ENCODE measurements at places on chromosomes 6 and 20.

GRCh38 chr6:36633915-36634314 is 39.8 kb downstream of the SRSF3 start:
- DNase-seq = no peak

DNA sequence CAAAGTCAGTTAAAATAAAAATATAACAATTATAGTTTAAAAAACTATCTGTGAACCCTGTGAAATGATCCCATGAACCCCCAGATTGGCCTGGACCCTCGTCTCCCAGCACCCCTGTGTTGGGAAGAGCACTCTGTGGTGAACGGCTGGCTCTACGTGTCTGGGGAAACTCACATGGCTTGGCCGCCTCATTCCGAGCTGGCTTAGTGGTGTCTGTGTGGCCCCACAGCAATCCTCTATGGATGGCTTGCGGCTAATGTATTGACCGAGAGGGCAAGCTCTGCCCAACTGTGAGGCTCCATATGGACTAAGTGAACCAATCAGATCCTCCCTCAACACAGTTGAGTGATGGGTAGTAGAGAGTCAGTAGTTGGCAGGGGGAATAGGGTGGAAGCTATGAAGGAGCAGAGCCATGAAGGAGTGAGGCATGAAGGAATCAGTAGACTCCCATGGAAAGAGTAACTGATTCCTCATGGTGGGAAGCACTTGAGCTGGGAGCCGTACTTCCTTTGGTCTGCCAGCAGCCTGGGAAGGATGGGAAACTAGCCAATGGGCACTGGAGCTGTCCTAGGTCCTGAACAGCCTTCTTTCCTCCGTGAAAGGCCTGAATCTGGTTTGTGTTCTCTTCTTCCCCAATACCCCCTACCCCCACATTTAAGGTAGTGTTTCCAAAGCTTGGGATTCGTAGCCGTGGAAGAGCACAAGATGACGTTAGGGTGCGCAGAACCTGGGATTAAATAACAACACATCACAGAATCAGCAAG is 21.6 kb upstream of the ZNF831 start:
- no peak for DNase-seq

DNA sequence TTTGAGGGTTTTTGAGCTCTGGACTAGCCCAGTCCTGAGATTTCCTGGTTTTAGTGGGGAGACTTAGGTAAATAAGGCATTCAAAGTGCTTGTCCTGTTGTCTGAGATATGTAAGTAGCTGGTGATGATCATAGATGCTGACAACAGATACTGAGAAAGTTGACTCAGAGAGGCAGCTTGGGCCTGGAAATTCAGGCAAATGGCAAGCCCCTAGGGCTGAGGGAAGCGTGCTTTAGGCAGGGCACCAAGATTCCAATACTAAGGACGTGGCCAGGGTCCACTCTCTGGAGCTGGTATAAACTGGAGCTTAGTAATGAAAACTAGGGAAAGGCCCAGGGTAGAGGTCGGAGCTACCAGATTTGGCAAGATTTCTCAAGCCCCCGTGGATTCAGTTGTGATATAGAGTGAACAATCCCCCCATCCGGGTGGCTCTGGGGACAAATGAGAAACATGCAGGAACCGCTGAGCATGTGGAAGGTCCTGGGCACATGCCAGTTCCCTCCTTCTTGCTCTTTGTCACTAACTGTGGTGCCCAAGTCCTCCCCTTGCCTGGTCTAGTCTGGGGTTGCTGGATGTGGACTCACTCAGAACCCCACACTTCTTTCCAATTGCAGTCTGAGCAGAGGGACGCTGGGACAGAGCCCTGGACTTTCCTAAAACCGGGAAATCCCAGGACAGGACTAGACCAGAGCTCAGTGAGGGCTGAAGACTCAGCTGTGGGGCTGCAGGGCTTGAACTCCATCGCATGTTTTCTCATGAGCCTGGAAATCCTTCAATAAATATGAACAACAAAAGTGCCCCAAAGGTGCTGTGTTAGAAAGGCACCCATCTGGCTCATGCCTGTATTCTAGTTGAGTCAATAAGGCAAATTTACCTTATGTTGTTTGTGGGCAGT is 10.3 kb downstream of the SLC22A3 start:
- DNase-seq = no peak

- DNase-seq = no peak
Measured at GRCh38 chr20:45340951-45341350, 7.3 kb downstream of the SDC4 start.

GRCh38 chr20:39568109-39568508 is 606.0 kb downstream of the DHX35 start:
- DNase-seq = no peak

GRCh38 chr6:144688713-144689112 is 403.6 kb downstream of the UTRN start:
- DNase-seq = no peak

DNA sequence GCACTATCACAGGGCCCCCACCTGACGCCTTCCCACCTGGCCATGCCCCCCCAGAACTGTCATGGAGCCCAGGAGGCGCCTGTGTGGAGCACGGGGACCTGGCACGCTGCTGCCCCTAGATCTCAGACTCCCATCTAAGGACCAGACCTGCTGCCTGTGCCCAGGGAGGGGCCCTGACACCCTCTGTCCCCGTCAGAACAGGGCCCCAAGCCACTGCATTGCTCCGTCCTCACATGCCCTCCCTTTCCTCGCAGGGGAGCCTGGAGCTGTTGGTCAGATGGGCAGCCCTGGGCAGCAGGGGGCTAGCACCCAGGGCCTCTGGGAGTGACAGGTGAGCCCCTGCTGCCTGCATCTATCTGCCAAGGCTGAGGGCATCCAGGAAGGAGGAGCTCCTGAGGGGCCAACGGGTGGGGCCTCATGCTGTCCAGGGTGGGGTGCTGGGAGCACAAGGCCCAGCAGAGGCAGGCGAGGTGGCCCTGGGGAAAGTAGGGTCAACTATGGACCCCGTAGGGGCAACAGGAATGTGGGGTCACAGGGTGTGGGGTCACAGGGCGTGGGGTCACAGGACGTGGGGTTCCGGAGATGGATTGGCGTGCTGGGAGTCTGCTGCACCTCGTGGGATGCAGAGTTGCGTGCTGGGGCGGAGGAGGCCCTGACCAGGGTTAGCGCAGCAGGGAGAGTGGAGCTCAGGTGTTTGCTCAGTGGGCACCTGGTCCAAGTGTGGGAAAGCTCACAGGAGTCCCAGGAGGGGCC is 31.6 kb downstream of the CHRNA4 start:
- DNase-seq = no peak

GRCh38 chr20:32357869-32358631 is at the start of gene ASXL1:
Gene ASXL1, plus strand, starts transcription at chr20:32358331. Its CDS starts 445 bp downstream, at chr20:32358776.
- DNase-seq = peak; percentile 98

DNA sequence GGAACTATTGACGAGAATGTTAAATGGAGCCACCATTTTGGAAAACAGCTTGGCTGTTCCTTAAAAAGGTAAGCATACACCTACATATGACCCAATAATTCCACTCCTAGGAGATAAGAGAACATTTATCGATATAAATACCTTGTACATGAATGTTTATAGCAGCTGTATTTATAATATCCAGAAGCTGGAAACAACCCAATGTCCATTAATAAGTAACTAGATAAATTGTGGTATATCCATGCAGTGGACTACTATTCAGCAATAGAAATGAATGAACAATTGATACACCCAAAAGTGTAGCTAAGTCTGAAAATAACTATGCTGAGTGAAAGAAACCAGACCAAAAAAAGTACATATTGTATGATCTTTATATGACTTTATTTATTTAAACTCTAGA is 42.2 kb upstream of the ADIG start:
- no peak for DNase-seq

- DNase-seq = peak; percentile 95
Measured at GRCh38 chr20:50221501-50222308, 31.1 kb downstream of the CEBPB start.

GRCh38 chr20:50504231-50504823 is 5.9 kb upstream of the PTPN1 start:
- no peak for DNase-seq

DNA sequence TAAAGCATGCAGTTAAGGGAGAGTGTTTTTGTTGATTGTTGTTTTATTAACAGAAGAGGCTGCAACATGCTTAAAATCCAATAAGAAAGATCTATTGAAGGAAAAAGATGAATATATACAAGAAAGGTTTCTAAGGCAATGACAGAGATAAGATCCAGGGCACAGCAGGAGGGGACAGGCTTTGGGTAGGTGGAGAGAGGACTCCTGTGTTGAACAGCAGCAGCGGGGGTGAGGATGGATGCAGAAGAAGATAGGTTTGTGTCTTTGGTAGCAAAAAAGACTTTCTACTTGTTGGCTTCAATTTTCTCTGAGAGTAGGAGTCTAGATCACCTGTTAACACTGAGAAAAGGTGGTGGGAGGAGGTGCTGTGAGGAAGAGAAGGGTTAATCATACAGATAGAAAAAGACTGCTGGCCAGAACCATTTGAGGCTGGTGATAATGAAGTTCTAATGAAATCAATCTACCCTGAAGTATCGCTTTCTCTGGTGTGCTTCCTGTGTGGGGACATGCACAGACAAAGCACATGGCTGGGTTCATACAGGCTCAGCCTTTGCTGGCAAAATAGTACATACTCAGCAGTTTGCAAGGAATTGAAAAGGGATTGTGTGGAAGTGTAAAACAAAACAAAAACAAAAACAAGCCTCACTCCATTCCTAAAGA is 17.2 kb upstream of the DST start:
- DNase-seq = no peak

DNA sequence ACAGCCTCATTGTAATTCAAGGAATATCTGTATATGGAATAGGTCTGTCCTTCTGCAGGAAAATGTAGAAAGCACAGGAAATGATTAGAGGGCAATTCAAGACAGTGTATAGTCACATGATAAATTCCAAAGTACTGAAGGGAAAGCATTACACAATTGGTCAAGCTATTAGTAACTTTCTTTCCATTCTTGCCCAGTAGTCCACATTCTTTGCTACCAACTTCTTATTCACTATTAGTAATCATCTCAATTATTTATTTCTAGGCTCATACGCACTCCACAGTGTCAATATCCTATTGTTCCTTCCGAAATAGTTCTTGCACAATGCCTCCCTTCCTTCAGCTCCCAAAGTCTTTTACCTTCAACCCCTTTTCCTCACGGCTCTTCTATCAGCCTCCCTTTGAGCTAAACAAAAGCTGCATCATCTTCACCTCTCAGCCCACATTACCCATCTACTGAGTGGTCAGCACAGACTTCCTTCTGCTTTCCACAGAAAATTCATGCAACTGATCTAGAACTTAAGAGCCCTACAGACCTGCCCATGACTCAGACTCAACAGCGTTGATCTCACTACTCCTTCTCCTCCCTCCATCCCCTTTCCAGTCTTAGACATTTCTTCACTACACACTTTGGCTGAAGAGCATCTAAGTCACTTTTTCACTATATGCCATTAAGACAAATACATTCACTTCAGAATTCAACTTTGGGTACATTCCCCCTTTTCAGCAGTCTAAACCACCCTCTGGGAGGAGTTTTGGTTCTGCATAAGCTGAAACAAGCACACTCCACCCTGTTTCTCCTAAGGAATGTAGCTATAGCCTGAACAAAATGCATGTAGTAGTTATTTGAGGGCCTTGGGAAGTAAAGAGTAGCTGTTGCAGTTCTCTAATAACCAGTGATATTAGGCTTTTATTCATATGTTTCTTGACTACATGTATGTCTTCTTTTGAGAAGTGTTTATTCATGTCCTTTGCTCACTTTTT is 157.9 kb downstream of the KIF16B start:
- DNase-seq = no peak

GRCh38 chr6:147654103-147654845 is 145.8 kb downstream of the SAMD5 start:
- no peak for DNase-seq

- no peak for DNase-seq
Measured at GRCh38 chr20:35515949-35516645, 13.4 kb downstream of the C20orf173 start.

- DNase-seq = no peak
Measured at GRCh38 chr20:7637184-7637583, 303.1 kb downstream of the HAO1 start.

DNA sequence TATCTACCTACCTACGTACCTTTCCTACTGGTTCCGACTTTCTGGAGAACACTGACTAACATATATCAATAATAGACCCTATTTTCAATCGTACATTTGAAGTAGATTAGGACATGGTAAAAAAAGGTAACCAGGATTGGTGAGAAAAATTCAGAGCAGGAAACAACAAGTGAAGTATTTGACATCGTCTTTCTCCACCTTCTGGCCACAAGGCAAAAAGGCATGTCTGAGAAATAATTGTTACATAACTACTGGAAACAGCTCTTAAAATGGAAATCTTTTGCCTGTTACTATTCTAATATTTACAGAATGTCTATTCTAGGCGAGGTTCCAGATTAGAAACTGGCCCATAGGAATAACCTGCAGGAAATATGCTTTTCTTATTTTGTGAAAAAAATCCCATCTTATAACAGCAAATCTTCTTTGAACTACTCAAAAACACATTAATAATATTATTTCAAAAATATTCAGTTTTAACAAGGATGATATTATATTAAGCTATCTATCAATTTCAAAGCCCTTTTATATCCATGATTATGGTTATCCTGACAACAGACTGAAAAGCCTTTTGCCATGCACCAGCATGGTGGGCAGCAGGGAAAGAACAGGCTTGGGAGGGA is 80.8 kb downstream of the RCAN2 start:
- DNase-seq = no peak

- no peak for DNase-seq
Measured at GRCh38 chr6:108995296-108995695, 99.3 kb downstream of the SESN1 start.

- no peak for DNase-seq
Measured at GRCh38 chr6:110492584-110492983, 16.2 kb upstream of the SLC22A16 start.

DNA sequence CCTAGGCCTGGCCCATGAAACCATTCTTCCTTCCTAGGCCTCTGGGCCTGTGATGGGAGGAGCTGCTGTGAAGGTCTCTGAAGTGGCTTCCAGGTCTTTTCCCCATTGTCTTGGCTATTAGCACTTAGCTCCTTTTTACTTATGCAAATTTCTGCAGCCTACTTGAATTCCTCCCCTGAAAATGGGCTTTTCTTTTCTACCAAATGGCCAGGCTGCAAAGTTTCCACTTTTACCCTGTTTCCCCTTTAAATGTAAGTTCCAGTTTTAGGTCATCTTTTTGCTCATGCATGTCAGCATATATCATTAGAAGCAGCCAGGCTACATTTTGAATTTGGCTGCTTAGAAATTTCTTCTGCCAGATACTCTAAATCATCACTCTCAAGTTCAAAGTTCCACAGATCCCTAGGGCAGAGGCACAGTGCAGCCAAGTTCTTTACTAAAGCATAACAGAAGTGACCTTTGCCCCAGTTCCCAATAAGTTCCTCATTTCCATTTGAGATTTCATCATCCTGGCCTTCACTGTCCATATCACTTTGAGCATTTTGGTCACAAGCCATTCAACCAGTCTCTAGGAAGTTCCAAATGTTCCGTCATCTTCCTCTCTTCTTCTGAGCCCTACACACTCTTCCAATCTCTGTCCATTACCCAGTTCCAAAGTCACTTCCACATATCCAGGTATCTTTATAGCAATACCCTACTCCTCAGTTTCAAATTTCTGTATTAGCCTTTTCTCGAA is 71.9 kb downstream of the TBC1D7 start:
- DNase-seq = no peak
